A549 treated with CpdA at 1 μM for 4 hours (cell line): ENCODE measurements at places on chromosomes 6 and 20. TPM values are rescaled to one million over a fixed set of nuclear protein-coding genes. Genes with fewer than 3 reads are reported as not detected.

KHDC3L gene
- not detected in 5 replicates for total RNA-seq

SLC32A1 gene
- not detected in 5 replicates for total RNA-seq

BPIFB2 gene
- total RNA-seq: not detected in 5 replicates

HS3ST5 gene
- total RNA-seq: not detected in 5 replicates

TBXT gene
- not detected in 5 replicates for total RNA-seq

ISM1 gene
- total RNA-seq: 0.10 to 0.64 TPM (median 0.42 TPM) in 5 replicates

FOXS1 gene
- 0.62 to 1.8 TPM (median 1.2 TPM) in 5 replicates for total RNA-seq

HLA-DOA gene
- total RNA-seq: not detected in 5 replicates

RBPJL gene
- not detected in 5 replicates for total RNA-seq

MAP1LC3A gene
- 19.0 to 31.6 TPM (median 27.1 TPM) in 5 replicates for total RNA-seq

GMNN gene
- 53.2 to 62.5 TPM (median 54.6 TPM) in 5 replicates for total RNA-seq

SLC35D3 gene
- 0.06 to 0.15 TPM (median 0.06 TPM) in 4 of 5 replicates, not detected in the other for total RNA-seq

SCUBE3 gene
- 0.05 to 0.12 TPM (median 0.07 TPM) in 5 replicates for total RNA-seq

MSH5 gene
- 12.1 to 16.5 TPM (median 15.1 TPM) in 5 replicates for total RNA-seq

SIRPG gene
- total RNA-seq: not detected in 5 replicates

CTCFL gene
- 0.12 TPM in 1 of 5 replicates, not detected in the others for total RNA-seq
